ENCODE measurements at places on chromosomes 6 and 20. TPM values are rescaled to one million over a fixed set of nuclear protein-coding genes. Genes with fewer than 3 reads are reported as not detected.

The PTCRA gene
- not detected for total RNA-seq

The ZNF343 gene
- total RNA-seq: 6.5 TPM

DNA sequence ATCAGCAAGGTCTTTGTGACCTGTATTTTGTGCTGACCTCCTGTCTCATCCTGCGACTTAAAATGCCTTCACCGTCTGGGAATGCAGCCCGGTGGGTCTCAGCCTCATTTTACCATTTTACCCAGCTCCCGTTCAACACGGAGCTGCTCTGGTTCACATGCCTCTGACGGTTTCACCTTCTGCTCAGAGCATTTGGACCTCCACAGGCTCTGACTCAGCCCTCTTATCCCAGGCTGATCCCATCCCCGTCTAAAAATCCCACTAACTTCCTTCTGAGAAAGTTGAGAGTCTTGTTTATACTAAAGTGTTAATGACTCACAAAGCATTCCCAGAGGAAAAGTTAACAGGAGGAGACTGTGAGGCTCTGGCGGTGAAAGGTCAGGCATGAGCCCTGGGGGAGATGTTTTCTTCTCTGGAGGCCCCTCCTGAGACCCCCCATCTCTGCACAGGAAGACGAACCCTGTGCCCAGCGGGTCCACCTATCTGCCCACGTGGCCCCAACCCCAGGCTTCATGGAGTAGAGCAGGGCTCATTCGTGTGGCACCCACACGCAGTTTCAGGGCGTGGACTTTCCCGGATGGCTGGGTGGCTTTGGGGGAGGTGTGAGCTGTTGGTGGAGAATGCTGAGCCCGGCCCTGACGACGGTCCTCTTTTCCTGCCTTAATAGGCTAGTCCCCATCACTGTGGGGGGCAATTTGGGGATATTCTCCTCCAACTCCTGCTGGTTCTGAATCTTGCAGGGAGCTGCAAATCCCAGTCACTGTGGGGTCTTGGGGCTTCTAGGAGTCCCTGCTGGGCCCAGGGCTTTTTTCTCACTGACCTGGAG, 3.3 kb upstream of the BIRC7 start:
- no peak for DNase-seq

The HMGN4 gene
- 46.1 TPM for total RNA-seq

DNA sequence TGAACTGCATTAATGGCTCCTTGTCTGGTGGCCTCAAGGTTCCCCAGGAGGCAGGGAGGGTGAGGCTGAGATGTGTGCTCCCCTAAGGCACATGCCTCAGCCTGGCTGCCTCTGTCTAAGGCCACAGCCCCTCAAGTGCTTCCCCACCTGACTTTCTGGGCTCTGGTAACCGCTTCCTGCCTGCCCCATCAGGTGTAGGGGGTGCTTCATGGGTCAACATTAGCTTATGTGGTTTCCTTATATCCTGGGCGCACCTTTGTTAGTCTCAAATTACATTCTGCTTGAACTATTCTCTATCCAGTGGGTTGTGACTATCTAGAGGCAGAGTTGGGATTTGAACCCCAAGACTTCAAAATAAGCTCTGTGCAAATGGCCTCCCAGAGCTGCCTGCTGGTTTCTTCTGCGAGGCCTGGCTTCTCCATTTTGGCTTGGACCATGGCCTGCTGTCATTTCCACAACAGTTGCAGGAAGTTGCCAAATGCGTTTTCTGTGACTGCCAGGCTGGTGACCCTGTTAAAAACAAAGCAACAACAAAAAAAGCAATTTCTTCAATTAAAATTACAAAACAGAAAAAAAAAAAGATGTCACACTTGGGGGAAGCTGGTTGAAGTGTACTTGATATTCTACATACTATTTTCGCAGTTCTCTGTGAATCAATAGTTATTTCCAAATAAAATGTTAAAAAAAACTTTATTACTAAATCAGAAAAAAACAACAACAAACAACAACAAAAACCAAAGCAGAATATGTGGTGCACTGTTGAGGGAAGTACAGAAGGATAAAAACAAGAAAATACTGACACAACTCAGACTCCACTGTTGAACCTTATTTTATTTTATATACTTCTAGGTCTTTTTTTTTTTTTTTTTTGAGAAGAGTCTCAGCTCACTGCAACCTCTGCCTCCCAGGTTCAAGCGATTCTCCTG, 20.0 kb upstream of the ZNFX1 start:
- peak; percentile 40 for DNase-seq

- no peak for DNase-seq
These were observed 11.0 kb upstream of the HINT3 start for GRCh38 chr6:125945378-125946141.

The LHFPL5 gene
- total RNA-seq: not detected

The NFATC2 gene
- total RNA-seq: 2.7 TPM

The TFAP2C gene
- total RNA-seq: not detected

DNA sequence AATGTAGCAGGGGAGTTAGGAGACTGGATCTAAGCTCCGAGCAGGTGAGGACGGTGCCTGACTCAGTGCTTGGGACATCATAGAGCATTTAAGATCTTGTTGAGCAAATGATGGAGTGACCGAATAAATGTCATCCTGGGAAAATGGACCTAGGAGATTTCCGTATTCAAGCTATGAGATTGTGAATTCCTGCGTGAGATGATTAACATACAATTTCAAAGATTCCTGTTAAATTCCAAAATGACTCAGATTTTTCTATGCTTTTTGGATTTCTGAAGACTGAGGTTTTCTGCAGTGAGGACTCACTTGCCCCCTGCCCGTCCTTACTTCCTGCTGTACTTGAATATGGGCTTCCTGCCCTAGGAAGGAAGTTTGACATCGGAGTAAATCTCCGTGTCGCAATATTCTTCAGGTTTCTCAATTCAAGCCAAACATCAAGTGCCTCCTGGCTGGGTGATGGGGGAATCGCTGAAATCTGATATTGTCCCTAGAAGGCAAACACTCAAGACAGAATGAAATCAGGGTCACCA, 5.2 kb downstream of the SYTL3 start:
- no peak for DNase-seq

- DNase-seq: no peak
These were observed 244.8 kb upstream of the KCNG1 start for GRCh38 chr20:51267679-51268078.

All from dermis microvascular lymphatic vessel endothelial cell (primary cell).